RPMI7951 (cell line): ENCODE measurements at places on chromosomes 7 and 10. TPM values are rescaled to one million over a fixed set of nuclear protein-coding genes. Genes with fewer than 3 reads are reported as not detected.

DNA sequence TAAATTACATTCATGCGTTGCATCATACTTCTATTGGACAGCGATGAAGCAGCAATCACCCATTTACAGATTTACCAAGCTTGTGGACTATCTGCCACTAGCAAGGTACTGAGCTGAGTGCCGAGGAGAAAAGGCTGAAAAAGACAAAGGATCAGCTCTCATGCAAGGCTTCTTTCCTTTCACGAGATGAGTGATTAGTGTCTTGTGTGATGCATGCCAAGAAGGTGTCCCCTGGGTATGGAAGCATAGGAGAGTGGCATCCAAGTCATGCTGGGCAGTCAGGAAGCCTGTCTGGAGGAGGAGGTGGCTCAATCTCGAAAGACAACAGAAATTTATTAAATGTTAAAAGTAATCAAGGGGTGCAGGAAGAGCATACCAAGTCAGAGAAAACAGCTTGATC is 40.9 kb downstream of the ACSM6 start:
- no peak for DNase-seq

- no peak for DNase-seq
These were observed 141.0 kb downstream of the CHRM2 start for GRCh38 chr7:137009404-137009803.

DNA sequence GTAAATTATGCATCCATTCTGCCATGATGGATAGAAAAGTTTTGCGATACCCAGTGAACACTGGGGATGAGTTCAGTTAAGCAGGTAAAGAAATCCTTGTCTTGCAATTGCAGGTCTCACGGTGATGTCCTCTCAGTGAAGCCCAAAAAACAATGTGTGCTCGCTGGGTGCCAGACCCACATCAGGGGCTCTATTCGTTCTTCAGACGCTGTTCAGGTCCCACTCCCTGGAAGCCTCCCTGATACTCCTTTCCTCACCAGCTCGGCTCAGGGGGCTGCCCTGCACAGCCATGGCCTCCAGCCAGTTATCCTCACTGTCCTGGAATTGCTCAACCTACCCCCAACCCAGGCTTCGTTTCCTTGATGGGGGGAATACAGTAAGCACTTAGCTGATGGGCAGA is 323.5 kb downstream of the ADARB2 start:
- no peak for DNase-seq

AKR1E2 gene
- 18.0 and 21.1 TPM in 2 replicates for total RNA-seq

GIMAP5 gene
- total RNA-seq = 0.49 TPM in 1 of 2 replicates, not detected in the other

DNA sequence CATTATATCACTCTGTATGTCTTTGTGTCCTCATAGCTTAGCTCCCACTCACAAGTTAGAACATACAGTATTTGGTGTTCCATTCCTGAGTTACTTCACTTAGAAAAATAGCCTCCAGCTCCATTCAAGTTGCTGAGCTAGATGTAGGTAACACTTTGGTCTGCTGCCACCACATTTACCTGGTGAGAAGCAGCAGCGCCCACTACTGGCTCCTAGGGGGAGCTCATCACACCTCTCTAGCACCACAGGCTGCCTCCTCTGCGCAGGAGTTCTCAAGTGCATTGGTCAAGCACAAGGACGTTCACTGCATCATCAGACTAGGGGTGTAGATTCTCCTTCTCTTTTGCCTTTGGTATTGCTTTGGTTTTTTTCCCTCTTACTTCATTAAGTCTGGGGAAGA is 530.9 kb upstream of the AUTS2 start:
- DNase-seq = no peak

DNA sequence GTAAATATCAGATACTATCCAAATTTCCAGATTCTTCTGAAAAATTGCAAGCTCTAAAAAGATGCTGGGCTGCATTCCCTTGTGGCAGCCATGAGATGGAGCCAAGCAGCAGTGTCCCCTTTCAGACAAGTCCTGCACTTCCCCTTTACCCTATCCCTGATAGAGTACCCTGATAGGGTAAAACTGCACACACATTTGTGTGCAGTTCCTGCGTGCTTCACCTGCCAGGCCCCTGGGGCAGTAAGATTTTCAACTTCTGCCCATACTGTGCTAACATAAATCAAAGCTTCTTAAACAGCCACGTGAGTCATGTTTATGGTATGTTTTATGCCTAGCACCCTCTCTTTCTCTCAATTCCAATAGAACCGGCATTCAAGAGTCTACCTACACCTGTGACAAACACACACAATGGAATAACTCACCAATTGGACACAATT is 52.2 kb downstream of the IFIT5 start:
- DNase-seq = peak; percentile 52

GRCh38 chr7:7672545-7673239 is 32.1 kb downstream of the UMAD1 start:
- no peak for DNase-seq

DNA sequence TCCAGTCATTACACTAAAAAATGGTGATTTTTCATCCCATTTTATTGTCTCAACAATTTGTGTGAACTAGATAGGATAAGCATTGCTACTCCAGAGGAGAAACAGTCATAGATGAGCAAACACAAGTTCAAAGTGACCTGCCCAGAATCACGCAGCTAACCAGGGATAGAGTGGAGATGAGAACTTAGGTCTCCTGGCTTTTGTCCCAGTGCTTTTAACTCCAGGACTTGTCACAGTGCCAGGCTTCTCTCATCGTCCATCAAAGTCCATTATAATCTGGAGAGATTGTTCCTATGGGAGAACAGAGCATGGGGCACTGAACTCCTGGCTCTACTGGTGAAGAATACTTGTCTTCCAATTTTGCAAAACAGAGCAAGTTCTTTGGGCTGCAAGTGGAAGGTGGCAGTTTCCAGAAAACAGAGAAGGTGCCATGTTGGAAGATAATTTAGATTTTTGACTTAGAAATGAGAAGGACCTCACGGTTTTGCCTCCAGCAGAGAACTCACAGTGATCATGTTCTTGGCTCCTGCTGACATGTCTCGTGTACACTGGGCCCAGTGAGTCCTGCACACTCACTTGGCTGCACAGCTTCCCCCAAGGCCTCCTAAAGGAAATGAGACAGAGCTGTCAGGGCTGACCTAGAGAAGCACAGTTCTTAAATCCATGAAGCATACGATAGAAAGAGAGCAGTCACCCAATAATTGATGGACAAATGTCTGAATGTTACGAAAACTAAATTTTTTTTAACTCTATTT is 322.9 kb upstream of the NRP1 start:
- peak; percentile 92 for DNase-seq

- peak; percentile 59 for DNase-seq
These were observed 12.3 kb downstream of the DDIT4 start for GRCh38 chr10:72285972-72286521.

SFRP4 gene
- total RNA-seq = 0.10 and 0.12 TPM in 2 replicates

SOSTDC1 gene
- 0.10 and 0.12 TPM in 2 replicates for total RNA-seq

DNA sequence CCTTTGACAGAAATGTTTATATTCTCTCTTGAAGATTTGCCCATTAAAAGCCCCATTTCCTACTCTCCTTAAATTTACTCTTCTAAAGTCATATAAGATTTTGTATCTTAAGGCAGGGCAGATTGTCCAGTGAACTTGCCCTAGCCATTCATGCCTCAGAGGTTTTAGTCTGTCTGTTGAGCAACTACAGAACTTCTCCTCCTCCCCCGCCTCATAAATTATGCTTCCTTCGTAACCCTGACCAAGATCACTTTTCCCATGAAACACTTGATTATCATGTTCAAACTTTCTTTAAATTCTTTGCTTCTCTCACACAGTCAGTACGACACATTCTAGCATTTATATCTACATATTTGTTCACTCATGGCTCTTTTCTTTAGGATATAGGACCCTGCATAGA is 621.3 kb downstream of the ANKRD7 start:
- no peak for DNase-seq

DNA sequence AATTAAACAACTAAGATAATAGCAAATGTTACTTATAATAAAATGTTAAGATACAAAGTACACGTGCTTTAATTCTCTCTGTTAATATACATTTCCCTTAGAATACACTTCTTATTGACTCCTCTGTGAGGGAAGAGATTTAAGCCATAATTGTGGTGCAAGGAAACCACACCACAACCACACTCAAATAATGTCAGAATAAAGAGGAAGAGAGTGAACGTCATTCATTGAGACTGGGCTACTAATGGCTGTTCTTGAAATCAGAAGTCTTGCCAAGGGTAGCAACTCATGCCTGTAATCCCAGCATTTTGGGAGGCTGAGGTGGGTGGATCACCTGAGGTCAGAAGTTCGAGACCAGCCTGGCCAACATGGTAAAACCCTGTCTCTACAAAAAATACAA is 10.0 kb downstream of the FAM171A1 start:
- DNase-seq = no peak

- no peak for DNase-seq
These were observed 50.5 kb upstream of the ZMIZ2 start for GRCh38 chr7:44698046-44698580.

WEE2 gene
- total RNA-seq = not detected in 2 replicates

GRCh38 chr10:118564652-118565051 is 30.8 kb downstream of the PRLHR start:
- peak; percentile 19 for DNase-seq

DNA sequence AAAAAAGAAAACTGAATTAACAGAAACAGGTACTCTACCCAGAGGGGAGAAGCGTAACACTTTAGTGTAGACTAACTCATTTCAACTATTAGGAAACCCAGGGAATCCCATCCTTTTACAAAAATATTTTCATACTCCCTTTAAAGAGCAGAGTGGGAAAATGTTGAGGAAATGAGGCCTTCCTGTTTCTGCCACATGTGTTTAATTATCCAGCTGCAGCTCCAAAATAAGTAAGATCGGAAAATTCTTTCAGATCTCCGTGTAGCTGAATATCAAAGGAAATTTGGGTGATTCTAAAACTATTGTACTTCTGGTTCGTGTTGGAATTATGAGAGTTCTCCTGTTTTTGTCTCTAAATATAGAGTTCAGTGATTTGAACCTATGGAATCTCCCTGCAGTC is 58.0 kb upstream of the CAV2 start:
- DNase-seq = peak; percentile 73

MLXIPL gene
- total RNA-seq = not detected in 2 replicates

DNA sequence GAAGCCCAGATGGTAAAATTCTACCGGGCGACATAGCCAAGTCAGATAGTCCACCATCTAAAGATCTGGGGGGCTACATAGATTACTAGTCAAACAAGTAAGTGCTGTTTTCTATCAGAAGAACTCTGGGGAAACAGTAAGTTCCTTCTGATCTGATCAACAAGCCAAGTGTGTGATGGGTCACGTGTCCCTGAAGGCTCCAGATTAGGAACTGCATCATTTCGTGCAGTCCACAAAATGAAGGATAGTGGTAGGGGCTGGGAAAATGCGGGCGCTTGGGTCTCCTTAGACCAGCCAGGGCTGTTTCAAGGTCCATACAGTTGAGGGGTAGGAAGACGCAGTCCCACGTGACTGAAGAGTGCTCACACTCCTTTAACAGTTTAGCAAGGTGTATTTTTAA is 1.8 kb upstream of the CHN2 start:
- no peak for DNase-seq

- DNase-seq = no peak
These were observed 69.3 kb downstream of the ADRA2A start for GRCh38 chr10:111146025-111146640.

DNA sequence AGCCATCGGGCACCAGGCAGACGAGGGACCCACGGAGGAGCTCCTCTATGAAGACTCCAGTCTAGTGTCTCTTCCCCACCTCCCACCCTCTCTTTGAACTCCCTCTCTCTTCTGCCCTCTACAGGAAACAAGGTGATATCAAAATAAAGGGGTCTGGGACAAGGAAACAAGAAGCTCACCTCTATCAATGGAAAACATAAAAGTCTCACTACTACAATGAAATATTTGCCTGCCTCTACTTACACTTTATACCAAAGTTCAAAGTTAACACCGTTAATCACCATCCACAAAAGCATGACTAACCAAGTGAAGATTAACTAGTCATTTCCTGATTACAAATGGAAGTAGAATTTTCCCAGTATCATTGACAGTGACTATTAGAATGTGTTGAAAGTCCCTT is 82.2 kb downstream of the PARD3 start:
- DNase-seq = peak; percentile 39

ADAP1 gene
- 1.6 and 1.8 TPM in 2 replicates for total RNA-seq

DNA sequence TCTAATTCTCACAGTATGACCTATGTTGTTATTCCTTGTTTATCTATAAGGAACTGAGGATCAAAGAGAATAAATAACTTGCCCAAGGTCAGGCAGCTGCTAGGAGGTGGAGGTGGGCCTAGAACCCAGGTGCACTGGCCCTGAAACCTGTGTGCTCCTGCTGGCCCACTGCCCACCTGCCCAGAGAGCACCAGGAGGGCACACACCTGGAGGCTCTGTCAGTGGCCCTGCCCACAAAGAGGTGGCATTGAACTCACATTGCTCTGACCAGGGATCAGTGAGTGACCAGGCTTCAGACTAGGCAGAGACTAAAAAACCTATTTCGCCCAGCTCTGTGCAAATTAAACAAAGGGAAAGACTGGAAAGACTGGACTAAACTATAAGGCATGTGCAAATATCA is 210.6 kb downstream of the TNS3 start:
- no peak for DNase-seq

RPP38 gene
- 17.1 and 20.5 TPM in 2 replicates for total RNA-seq

ELFN1 gene
- 0.39 and 0.48 TPM in 2 replicates for total RNA-seq

- no peak for DNase-seq
These were observed 289.5 kb upstream of the PFKP start for GRCh38 chr10:2777666-2778355.

MRLN gene
- total RNA-seq = not detected in 2 replicates

DNA sequence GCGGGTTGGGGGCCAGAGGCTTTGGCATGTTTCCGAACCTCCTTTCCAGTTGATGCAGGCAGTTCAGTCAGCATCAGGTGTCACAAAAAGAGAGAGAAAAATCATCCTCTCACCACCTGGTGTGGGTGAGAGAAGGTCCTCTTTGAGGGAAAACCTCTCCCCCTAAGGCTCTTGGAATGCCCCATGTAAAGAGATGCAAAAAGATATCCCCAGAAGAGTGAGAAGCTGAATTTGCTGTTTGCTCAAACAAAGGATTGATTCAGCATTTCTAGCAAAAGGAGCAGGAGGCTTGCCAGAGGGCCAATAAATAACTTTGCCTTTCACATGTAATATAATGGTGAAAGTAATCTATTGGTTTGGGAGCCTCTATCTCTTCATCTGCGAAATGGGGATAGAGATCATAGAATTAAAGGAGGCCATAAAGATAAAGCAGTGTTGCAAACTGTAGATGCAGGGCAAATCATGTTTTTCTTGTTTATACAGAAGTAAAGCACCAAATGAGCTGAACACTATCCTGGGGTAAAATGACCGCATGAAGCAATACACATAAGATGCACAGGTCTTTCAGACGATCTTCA is 425.9 kb downstream of the LRMDA start:
- DNase-seq = no peak

GRCh38 chr7:49397750-49398149 is 375.7 kb upstream of the VWC2 start:
- no peak for DNase-seq

DNA sequence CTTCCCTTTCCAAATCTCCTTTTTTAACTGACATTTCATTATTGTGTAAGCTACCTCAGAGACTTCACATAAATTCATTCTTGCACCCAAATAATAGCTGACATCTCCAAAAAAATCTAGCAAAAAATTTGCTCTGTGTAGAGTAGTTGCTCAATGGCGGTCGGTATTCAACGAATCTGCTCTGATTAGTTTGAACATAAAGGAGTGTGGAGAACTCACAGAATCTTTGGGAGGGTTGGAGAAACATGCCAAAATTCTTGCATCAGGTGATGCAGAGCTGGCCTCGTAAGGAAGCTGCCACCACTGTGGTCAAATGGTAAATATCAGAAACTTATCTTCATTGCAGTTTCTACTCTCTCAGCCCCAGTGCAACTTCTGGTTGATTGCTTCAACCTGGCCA is 201.2 kb upstream of the MDFIC start:
- no peak for DNase-seq
